ENCODE measurements at places on chromosomes 16 and 17.

GRCh38 chr17:16999931-17000625 is 28.2 kb upstream of the TNFRSF13B start:
- no peak for DNase-seq

DNA sequence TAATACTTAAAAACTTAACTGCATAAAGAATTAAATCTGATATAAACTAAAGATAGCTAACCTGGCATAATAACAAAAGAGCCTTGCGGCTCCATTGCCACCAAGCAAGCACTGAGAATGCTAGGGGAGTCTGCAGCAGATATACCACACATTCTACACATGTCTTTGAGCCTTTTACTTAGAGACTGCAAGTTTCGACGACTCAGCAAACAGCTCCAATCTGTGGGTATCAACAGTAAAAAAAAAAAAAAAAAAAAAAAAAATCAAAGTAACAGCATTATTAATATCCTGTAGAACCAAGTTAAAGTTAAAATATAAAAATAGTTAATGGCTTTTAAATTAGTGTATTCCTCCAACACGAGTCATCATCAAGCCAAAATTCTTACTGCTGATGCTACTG is 27.8 kb upstream of the INTS2 start:
- DNase-seq, result no peak

- no peak for DNase-seq
Observed at GRCh38 chr16:51710186-51710585, 559.1 kb upstream of the SALL1 start.

GRCh38 chr17:72984145-72984925 is 108.2 kb downstream of the SLC39A11 start:
- DNase-seq, result no peak

GRCh38 chr17:2180768-2181167 is 122.8 kb downstream of the SMG6 start:
- no peak for DNase-seq

GRCh38 chr16:78705694-78706093 is 606.2 kb downstream of the WWOX start:
- DNase-seq, result no peak

DNA sequence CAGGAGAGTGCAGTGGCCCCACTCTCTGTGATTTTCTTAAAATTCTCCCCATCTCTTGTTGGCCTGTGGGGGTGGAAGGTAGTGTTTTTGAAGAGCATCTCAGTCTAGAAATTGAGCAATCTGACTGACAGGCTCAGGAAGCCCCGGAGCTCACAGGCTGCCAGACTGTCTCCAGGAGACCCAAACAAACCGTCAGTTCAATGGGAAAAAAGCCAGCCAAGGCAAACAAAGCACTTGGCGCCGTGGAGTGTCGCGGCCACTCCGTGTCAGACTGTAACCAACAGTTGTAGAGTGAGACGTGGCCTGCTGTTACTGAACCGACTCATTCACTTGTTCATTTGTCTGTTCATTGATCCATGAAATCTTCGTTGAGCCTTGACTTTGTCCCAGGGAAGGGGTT is 33.7 kb downstream of the RGS9 start:
- DNase-seq, result no peak

GRCh38 chr17:15109608-15110007 is 155.5 kb downstream of the PMP22 start:
- DNase-seq, result no peak

- no peak for DNase-seq
Observed at GRCh38 chr16:88988980-88989811, 12.2 kb upstream of the CBFA2T3 start.

- no peak for DNase-seq
Observed at GRCh38 chr16:86537486-86537885, 17.5 kb downstream of the MTHFSD start.

GRCh38 chr17:27450416-27450815 is 5.8 kb upstream of the KSR1 start:
- no peak for DNase-seq
